ENCODE measurements at places on chromosomes 7 and 10.
A peak's percentile ranks its signal among the peaks of the same experiment; 100 is the strongest.

GRCh38 chr10:29495366-29495765 lies 139.4 kb downstream of the SVIL start:
- DNase-seq = peak; percentile 18

GRCh38 chr10:68489919-68490318 lies 18.1 kb upstream of the DNA2 start:
- DNase-seq = no peak

GRCh38 chr10:103894441-103894864 lies 23.5 kb downstream of the STN1 start:
- no peak for DNase-seq

GRCh38 chr10:122162671-122163173 lies 108.4 kb upstream of the BTBD16 start:
- DNase-seq = peak; percentile 29

DNA sequence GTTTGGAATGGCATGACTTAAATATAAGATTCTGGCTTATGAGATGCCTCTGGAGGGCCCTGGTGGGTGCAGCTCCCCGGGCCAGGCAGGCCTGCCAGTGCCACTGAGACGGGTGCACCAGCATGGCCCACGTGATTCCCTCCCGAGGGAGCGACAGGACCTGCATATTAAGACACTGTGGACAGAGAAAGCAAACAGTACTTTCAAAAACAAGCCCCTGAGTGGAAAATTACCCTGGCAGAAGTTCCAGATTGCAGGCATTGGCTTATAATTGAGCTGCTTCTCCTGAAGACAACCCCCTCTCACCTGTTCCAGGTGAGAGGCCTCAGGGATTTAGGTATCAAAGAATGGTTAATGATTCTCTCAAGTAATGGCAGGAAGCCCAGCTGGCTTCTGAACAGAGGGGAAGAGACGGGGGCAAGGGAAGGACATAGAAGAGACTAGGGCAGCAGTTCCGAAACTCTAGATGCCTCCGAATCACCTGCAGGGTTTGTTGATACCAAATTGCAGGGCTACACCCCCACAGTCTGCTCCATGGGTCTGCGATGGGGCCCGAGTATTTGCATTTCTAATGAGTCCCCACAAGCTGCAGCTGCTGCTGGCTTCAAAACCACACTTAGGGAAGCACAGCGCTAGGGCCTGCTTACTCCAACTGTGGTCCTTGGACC lies 66.0 kb upstream of the DOCK1 start:
- DNase-seq = no peak

- no peak for DNase-seq
Measured at GRCh38 chr7:128020159-128020558, 11.1 kb downstream of the LRRC4 start.

GRCh38 chr10:128540128-128540762 lies 414.0 kb upstream of the MKI67 start:
- DNase-seq = no peak

DNA sequence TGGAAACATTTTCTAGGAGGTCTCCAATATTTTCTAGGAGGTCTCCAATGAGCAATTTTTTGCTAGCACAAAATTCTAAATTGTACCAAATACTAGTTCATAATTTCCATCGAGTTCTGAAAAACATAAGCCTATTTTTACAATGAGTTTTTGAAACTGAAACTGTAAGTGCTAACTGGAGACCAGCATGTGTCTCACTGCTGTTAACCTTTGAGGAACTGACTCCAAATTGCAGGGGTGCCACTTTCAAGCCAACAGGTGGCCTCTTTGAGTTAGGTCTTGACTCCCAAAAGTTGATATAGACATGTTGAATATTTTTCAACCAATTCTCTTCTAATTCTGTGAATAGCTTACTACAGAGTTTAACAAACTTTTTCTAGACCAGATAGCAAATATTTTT lies 58.8 kb downstream of the CAV1 start:
- DNase-seq = no peak

DNA sequence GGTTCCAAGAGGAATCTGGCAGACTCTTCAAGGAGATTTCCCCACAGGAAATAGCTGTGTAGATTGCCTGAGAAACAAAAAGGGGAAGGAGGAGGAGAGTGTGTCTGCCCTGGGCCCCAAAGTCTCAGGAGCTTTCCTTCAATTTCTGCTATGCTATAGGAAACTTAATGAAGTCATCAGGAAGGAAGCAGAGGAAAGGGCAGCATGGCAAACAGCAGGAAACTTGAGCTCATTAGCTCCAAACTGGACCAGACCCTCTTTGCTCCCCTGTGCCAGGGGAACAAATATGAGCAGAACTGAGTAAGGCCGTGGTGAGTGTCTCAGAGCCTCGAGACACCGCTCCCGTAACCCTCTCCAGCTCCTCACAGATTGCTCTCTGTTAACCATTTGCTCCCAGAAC lies 4.8 kb upstream of the KCNIP2 start:
- no peak for DNase-seq

- DNase-seq = no peak
Measured at GRCh38 chr10:96814264-96814663, 17.8 kb upstream of the LCOR start.

- DNase-seq = peak; percentile 94
Measured at GRCh38 chr7:50531928-50532327, 33.3 kb downstream of the DDC start.

- peak; percentile 59 for DNase-seq
Measured at GRCh38 chr10:25261558-25261957, 86.8 kb downstream of the GPR158 start.

- DNase-seq = no peak
Measured at GRCh38 chr10:103645141-103646054, 151.9 kb downstream of the NEURL1 start.

- no peak for DNase-seq
Measured at GRCh38 chr10:79063661-79064492, 4.9 kb upstream of the ZMIZ1 start.

DNA sequence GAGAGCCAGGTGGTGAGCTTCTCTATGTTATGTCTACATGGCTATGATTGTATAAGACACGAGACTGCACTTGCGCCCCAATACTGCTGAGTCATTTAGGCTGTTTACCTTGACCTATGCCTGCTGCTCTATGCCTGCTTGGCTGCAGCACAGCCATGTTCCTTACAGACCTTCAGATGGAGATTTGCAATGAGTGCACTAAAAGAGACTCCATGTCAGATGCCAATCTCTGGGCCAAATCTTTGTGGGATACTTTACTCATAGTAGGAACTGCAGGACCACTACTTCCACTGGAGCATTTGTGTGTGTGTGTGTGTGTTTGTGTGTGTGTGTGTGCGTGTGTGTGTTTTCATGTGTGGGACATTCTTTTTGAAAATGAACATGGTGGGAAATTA lies 50.0 kb upstream of the KMT2E start:
- DNase-seq = peak; percentile 1

DNA sequence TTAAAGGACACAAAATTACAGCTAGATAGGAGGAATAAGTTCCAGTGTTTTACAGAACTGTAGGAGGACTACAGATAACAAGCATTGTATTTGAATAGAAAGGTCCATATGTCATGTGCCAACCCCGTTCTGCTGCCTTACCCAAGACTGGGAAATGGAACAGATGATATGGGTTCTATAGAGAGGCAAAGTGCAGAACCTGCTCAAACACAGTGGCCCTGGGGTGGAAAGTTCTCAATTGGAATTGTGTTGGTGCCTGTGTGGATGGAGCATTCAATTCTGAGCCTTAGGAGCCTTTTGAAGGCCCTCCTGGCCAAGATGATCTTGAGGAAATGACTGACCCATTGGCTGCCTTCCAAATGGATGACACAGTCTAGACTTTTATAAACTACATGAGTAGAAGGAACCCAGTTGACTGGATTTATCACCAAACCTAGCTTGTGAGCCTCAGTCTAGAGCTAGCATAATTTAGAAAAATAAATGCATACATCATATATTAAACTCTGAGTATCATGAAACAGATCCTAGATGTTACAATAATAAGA lies 4.1 kb upstream of the PRSS1 start:
- no peak for DNase-seq

DNA sequence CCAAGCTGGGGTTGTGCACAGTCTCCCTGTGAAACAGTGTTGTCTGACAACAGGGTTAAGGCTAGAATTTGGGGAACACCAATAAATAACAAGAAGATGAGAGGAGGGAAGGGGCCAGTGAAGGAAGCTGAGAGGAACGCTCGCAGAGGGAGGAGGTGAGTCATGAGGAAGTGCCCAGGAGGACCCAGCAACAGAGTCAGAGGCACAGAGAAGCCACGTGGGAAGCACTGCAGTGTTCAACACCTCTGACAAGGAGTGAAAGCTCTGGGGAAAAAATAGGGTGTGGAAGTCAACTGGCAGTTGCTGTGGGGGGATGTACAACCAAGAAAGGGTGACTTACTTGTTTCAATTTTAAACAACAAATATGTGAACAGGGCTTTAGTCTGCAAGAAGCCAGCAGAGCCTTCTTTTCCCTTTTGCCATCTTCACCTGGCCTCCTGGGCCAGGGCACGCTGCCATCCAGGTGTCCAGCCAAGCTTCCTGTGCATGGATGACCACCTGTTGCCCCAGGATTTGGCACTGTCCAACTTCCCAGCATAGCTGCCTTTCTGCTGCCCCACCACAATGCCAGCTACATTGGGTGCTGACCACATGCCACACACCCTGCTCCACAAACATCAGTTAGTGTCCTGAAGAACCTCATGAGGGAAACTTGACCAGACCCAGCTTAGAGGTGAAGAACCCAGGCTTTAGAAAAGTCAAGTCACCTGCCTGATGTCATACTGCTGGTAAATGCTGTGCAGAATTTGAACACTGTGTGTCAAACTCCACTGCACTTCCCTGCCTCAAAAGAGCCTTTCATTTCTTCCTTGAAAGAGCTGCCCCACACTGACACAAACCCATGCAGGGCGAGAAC lies 69.6 kb downstream of the ATXN7L1 start:
- DNase-seq = no peak

DNA sequence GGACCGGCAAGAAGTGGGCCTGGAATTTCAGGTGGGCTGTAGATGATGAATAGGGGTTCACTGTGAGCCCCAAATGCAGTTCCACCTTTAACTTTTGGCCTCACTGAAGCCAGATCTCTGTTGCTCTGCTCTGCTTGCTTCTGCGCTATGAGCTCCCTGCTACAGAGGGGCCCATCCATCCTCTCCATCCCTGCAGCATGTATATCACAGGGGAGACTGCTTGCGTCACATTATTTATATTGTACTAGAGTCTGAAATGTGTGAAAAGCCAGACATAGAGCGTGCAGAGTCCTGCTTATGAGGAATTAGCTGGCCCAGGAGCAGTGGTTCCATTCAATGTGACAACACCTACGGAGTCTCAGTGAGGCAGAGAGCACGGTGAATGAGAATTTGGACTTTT lies 69.9 kb downstream of the AOAH start:
- DNase-seq = no peak

GRCh38 chr7:114175125-114175524 lies 239.5 kb upstream of the FOXP2 start:
- no peak for DNase-seq

GRCh38 chr10:88428442-88428841 lies 154.7 kb downstream of the RNLS start:
- peak; percentile 61 for DNase-seq

GRCh38 chr7:31786326-31786725 lies 99.3 kb downstream of the PPP1R17 start:
- DNase-seq = no peak

DNA sequence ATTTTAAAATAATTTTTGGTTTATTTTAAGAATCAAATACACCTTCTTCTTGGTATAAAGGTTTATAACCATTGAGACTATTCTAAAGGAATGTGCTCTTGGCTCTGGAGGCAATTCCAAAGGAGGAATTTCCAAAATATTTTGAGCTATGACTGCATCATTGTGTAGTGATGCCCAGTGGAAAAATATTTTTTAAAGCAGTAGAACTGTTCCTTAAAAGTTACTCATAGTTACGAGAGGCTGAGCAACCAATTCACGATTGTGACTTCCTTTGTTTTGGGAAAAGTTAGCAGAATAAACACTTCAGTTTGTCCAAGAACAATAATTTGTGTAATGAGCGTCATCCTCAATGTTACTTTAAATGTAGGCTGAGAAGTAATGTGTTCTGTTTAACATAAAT lies 233.6 kb downstream of the BAMBI start:
- DNase-seq = no peak

GRCh38 chr10:126481181-126481580 lies 92.9 kb upstream of the ADAM12 start:
- no peak for DNase-seq

DNA sequence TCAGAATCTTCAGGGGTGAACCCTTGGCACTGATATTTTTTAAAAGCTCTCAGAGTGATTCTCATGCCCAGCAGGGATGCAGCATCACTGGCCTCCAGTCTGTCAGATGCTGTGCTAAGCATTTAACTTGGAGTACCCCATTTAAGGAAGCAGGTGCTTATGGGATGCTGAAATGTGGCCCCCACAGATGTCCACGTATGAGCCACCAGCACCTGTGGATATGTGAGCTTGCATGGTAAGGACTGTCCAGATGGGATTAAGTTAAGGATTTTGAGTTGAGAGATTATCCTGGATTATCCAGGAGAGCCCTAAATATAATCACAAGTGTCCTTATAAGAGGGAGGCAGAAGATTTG lies 17.7 kb downstream of the CHST3 start:
- no peak for DNase-seq

- no peak for DNase-seq
Measured at GRCh38 chr7:34298492-34299013, 359.5 kb upstream of the NPSR1 start.

- DNase-seq = no peak
Measured at GRCh38 chr7:79459381-79459780, 5.9 kb upstream of the MAGI2 start.

- no peak for DNase-seq
Measured at GRCh38 chr10:118520116-118520742, 75.2 kb downstream of the PRLHR start.

DNA sequence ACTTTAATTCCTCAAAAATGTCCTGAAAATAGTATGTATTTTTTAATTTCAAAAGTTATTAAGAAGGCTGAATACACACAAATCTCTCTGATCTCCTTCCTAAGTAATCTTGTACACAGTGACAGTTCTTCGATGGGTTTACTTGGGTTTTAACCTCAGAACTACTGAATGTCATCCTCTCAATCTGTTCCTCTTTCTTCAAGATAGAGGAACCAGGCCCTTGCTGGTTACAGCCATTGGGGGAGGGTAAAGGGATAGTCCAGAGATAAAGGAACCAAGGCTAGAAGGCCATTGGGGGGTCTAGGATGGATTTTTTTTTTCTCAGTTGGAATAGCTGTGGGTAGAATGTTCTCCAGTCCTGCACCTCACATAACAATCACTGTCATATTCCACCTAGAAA lies 224.9 kb downstream of the SKIDA1 start:
- no peak for DNase-seq

All from COR-L47 (cell line).